ENCODE measurements at places on chromosomes 2 and 18.

DNA sequence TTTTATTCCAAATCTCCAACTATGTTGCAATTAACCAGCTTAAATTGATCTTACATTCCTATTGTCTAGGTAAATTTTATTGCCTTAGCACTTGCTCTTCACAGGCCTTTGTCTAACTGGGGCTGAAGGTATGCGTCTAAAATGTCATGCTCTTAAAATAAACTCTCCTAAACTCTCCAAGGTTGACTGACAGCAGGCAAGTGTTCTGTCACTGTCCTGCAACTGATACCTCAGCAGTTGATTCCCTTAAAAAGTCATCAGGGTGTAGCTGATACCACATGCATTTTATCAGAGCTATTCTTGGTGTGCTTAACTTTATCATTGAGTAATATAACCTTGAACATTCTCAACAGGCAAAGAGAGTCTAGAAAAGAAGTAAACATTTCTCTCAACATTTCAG is 680 bp downstream of the TTN start:
- DNase-seq, result no peak

GRCh38 chr2:118784860-118785259 is 62.6 kb downstream of the EN1 start:
- no peak for DNase-seq

GRCh38 chr2:43325107-43325811 is 98.9 kb upstream of the ZFP36L2 start:
- DNase-seq, result no peak

GRCh38 chr2:233060501-233060979 is 398 bp downstream of the INPP5D start:
- DNase-seq, result no peak

- DNase-seq, result no peak
These were observed 217.7 kb upstream of the TMEFF2 start for GRCh38 chr2:192412394-192412793.

DNA sequence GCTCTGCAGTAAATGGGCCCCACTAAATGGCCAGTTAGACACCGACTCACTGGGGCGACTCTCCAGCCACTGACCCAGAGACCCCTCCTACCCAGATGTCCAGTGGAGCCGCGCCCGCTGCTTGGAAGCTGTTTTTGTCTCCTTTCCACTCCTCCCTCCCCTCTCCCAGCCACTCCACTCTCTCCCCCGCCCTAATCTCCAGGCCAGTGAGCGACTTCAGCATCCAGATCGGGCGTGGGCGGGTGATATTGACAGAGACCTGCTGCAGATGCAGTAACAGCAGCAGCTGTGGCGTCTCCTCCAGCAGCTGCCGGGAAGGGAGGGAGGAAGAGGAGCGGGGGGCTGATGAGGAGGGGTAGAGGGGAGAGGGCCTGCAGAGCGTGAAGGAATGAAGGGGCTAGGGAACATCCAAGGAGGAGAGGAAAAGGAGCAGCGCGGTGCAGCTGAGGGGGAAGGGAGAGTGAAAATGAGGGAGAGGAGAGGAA is at the start of gene SCN7A:
TSS of gene SCN7A (minus strand) at position 110 of the 485 bp plus-strand sequence. CDS start 16,553 bp downstream, outside the sequence.
- DNase-seq, result no peak

DNA sequence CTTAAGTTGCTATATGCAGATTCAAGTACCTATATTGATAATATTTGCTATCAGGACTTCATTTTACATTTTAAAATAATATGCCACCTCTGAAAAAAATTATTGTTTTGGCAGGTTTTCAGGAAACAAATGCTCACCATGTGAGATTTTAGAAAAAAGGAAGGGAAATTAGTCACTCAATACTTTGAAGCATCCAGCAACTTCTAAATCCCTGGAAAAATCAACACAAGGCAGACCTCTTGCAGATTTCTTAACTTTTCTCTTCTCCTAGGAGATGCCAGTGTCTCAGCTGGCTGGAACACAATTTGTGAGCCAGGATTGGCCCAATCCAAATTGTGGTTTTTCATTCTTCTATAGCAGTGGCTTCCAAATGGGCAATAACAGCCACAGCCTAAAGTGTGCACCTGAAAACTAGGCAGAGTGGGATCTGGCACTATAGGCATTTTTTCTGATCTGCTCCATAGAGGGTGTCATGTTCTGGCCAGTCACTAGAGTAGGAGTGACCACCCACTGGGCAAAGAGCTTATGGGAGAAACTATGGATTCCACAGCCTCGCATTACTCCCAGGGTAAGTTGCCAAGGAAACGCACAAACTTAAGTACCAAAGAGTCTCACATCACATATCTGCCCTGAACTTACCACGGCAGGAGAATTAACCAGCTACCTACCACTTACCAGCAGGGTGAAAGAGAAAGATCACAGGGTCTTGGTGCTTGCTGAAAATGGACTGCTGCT is 28.1 kb upstream of the THOC1 start:
- no peak for DNase-seq

GRCh38 chr2:76316691-76317090 is 606.0 kb upstream of the GCFC2 start:
- no peak for DNase-seq

DNA sequence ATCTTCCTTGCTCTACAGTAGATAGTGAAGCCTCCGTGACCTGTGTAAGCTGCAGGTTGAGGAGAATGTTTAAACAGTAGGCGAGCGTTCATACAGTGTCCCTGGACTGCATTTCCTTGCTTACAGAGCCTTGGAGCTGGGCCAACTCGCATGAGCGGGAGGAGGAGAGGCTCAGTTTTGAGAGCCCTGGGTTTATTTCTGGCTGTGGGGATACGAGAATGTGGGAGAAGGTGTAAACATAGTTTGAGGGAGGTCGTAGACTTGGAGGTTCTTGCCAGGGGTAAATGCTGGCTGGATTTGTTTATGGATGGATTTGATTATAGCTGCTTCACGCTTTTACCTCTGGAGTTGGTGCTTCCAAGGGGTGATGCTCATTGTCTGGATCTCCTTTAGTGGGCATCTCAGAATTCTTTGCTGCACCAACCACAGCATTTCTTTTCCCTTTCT is 20.8 kb downstream of the CRIM1 start:
- DNase-seq, result no peak

GRCh38 chr2:157216286-157216965 is 41.1 kb upstream of the GALNT5 start:
- DNase-seq, result no peak

GRCh38 chr2:78978340-78978739 is 47.2 kb upstream of the REG3G start:
- DNase-seq, result no peak

GRCh38 chr2:28411956-28412609 is 19.4 kb downstream of the FOSL2 start:
- DNase-seq, result no peak

- DNase-seq, result no peak
These were observed 98.1 kb downstream of the ICA1L start for GRCh38 chr2:202773301-202773973.

DNA sequence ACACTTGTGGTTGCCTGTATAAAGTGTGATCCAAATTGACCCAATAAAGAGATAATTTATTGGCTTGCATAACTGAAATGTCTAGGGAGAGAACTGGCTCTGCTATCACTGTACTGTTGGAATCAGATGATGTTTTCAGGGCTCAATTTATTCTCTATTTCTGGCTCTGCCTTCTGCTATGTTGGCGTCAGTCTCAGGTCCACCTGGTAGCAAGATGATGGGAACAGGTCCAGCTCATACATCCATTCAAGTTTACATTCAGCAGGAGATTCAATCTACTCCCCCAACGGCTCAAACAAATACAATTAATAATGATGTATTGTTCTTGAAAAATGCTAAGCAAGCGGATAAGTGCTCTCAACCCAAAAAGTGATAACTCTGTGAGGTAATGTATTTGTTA is 297.7 kb upstream of the SYT4 start:
- no peak for DNase-seq

DNA sequence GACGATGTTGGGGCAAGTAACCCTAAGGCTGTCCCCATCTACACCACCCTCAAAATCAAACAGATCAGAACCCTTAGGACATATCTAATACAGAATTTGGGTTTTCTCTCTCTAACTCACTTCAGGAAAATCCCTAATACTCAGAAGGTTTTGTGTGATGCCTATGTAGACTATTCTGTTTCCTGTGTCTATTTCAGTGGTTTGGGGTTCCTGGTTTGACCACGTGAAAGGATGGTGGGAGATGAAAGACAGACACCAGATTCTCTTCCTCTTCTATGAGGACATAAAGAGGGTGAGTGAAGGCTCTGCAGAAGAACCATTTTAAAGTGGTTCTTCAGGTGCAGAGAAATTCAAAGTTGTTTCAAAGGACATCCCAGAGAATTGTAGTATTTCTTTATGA is 16.3 kb downstream of the SULT1C2 start:
- no peak for DNase-seq

DNA sequence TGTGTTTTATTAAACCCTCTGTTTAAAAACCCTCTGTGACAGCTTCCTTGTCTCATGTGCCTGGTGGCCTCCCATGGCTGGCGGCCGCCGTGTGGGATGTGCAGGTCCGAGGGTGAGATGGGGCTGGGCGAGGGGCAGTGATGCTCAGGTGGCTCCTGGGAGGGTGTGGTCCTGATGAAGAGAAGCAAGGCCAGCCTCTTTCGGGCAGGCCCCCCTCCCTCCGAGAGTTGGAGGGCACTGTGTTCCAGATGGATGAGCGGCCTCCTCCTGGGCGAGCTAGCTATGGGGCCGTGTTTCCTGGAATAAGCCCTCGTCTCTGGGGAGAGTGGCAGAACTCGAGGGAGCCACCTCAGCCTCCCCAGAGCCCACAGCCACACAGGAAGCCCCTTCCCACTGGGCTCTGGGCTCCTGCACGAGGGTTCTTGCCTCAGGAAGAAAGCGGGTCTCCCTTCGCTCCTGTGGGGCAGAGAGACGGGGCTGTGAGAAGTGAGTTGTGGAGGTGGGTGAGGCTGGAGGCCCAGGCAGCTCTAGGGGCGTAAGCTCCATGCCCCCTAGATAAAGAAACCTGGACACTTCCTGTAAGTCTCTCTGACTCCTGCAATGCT is 72.1 kb downstream of the ASB1 start:
- no peak for DNase-seq

GRCh38 chr2:106278112-106278876 is 84.2 kb upstream of the UXS1 start:
- no peak for DNase-seq

GRCh38 chr2:215028231-215028630 is 110.2 kb downstream of the ABCA12 start:
- no peak for DNase-seq

GRCh38 chr2:159564081-159564480 is 52.3 kb downstream of the BAZ2B start:
- DNase-seq, result no peak

DNA sequence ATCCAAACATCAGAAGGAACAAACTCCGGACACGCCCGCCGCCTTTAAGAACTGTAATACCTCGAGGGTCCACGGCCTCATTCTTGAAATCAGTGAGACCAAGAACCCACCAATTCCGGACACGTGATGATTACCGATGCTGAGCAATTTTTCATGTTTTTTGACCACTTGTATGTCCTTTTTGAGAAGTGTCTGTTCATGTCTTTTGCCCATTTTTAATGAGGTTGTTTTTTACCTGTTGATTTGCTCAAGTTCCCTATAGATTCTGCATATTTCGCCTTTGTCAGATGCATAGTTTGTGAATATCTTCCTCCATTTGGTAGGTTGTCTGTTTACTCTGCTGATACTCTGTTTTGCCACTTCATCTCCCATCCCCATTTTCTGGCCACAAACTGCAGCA is 150.4 kb downstream of the IRS1 start:
- DNase-seq, result no peak

DNA sequence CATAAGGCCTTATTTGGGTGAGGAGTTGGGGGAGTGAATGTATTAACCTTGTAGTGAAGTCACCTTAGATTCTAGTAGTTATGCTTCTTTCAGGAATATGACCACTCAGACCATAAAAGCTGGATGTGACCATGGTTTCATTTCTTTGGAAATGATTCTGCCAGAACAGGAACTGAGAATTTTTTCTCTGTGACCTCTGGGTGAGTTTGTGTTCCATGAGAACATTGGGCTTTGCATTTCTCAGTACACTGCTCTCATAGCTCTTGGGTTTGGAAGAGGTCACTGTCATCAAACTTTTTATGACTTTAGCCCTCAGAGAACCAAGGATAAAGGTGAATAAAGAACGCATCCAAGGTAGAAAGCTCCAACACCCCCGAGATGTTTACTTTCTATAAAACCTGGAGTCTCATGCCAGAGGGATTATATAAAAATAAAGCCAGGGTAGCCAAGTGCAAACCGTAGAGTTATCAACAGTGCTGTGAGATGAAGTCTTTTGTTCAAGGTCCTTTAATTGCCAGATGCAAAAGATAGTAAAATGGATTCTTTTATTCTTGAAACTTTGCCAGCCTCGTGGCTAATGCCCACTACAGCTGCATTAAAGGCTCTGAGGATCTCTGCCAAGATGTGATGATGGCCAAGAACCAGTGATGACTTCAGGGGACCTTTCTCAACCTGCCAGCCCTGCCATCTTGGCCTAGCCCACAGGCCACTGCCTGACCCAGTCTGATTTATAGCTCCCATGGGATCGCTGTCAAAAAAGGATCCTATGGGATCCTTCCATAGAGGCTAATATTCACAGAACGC is 27.8 kb upstream of the MAT2A start:
- DNase-seq, result no peak

GRCh38 chr2:170505631-170506275 is 209.4 kb upstream of the SP5 start:
- DNase-seq, result no peak

GRCh38 chr2:28004086-28004485 is 113.6 kb downstream of the BABAM2 start:
- no peak for DNase-seq

DNA sequence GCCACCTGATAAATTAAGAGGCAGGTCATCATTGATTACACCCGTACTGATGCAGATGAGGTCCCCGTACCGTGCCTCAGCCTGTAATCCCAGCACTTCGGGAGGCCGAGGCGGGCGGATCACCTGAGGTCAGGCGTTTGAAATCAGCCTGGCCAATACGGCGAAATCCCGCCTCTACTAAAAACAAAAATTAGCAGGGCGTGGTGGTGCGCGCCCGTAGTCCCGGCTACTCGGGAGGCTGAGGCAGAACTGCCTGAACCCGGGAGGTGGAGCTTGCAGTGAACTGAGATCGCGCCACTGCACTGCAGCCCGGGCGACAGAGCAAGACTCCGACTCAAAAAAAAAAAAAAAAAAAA is 683 bp upstream of the ENOSF1 start:
- DNase-seq, result no peak

DNA sequence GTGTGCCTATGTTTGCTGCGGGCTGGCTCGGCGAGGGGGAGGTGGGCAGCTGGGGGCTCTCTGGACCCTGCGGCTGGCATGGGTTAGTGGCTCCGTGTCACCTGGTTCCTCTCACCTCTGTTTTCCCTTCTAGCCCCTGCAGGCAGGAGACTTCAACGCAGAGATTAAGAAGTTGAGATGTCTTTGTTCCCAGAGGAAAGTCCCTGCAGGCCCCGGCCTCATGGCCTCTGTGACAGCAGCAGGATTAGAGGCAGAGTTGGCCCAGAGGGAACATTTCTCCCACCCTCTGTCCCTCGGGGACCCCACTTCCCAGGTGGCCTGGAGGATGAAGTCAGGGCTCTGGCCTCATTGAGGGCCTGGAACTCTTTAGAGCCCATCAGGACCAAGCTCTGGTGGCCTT is 56.5 kb downstream of the HPCAL1 start:
- DNase-seq, result no peak

GRCh38 chr18:30094556-30094955 is 948.0 kb downstream of the DSC3 start:
- DNase-seq, result no peak

GRCh38 chr2:142981756-142982155 is 104.3 kb downstream of the KYNU start:
- no peak for DNase-seq

All from cortex of kidney (tissue), 1 donor.